ENCODE measurements at places on chromosomes 2 and 18. TPM values are rescaled to one million over a fixed set of nuclear protein-coding genes. Genes with fewer than 3 reads are reported as not detected.

The UGT1A8 gene
- total RNA-seq = not detected

The FLACC1 gene
- total RNA-seq = 1.3 TPM

The NPHP1 gene
- 9.6 TPM for total RNA-seq

- DNase-seq = no peak
Observed at GRCh38 chr2:138066139-138066806, 102.0 kb downstream of the HNMT start.

Data from RPMI7951 (cell line).